ENCODE measurements at places on chromosomes 4 and X.

DNA sequence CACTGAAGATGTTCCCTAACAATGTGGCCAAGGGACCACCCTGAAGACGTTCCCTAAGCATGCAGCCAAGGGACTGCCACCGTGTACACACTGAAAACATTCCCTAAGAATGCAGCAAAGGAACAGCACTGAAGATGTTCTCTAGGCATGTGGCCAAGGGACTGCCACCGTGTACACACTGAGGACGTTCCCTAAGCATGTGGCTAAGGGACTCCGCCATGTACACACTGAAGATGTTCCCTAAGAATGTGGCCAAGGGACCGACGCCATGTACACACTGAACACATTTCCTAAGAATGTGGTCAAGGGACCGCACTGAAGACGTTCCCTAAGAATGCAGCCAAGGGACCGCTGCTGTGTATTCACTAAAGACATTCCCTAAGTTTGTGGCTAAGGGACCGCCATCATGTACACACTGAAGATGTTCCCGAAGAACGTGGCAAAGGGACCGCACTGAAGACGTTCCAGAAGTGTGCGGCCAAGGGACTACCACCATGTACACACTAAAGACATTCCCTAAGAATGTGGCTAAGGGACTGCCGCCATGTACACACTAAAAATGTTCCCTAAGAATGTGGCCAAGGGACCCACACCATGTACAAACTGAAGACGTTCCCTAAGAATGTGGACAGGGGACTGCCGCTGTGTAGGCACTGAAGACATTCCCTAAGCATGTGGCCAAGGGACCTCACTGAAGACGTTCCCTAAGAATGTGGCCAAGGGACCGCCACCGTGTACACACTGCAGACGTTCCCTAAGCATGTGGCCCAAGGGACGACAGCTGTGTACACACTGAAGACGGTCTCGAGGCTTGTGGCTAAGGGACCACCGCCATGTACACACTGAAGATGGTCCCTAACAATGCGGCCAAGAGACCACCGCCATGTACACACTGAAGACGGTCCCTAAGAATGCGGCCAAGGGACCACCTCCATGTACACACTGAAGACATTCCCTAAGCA, 54.8 kb downstream of the DHRSX start:
- no peak for DNase-seq

- DNase-seq: no peak
Measured at GRCh38 chr4:145804116-145804515, 124.2 kb downstream of the C4orf51 start.

DNA sequence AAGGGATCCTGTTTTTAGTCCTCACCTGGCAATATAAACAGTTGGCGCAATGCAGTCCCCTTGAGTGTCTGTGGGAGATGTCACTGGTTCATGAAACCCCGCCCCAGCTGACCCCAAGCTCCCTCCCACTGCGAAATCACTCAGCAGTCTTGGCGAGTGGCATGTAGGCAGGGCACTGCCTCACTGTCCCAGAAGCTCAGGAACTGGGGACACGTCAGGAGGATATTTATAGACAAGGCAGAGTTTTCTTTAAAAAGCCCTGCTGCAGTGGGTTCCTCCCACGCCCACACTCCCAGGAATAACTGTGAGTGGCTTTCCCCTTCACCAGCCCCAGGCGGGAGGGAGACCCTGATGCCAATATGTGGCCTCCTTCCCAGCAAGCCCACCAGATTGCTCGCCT, 44.3 kb upstream of the PPP2R2C start:
- DNase-seq: no peak

DNA sequence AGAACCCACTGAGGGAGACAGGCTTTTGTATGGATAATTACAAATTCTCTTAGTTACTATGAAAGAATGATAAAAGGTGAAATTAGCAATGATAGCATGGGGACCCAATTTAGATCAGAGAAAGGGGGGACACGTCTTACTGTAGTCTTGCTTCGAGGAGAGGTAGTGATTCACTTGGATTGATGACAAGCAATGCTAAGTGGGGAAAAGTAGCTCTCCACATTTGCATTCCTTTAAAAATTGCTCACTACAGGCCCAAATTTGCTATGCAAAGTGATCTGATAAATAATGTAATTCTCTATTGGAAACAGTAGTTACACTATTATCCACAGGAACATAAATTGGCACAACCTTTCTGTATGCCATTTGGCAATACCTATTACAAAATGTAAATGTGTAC, 42.5 kb upstream of the MAP3K15 start:
- DNase-seq: no peak

GRCh38 chrX:148741441-148741840, 241.0 kb downstream of the AFF2 start:
- no peak for DNase-seq

- no peak for DNase-seq
Measured at GRCh38 chr4:185020863-185021761, 2.8 kb downstream of the HELT start.

DNA sequence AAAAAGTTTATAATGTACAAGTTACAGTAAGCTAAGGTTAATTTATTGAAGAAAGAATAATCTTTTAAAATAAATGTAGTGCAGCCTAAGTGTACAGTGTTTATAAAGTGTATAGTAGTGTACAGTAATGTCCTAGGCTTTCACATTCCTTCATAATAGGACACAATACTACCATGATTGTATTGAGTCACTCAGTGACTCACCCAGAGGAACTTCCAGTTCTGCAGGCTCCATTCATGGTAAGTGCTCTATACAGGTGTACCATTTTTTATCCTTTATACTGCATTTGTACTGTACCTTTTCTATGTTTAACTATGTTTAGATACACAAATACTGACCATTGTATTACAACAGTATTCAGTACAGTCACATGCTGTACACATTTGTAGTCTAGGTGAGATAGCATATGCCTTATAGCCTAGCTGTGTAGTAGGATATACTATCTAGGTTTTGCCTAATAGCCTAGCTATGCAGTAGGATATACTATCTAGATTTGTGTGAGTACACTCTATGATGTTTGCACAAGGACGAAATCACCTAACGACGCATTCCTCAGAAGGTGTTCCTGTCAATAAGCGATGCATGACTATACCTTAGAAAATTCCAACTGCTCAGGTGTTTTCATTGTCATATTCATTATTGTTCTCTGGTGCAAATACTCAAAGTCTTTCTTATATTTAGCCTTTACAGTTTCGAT, 5.5 kb upstream of the TMEM255A start:
- no peak for DNase-seq

GRCh38 chrX:124940531-124940930, 379.1 kb upstream of the TEX13C start:
- no peak for DNase-seq

- DNase-seq: peak; percentile 87
Measured at GRCh38 chr4:113761620-113762185, at the start of gene CAMK2D. CAMK2D (minus strand) TSS chr4:113761738; CDS start chr4:113761068, 670 bp downstream.

DNA sequence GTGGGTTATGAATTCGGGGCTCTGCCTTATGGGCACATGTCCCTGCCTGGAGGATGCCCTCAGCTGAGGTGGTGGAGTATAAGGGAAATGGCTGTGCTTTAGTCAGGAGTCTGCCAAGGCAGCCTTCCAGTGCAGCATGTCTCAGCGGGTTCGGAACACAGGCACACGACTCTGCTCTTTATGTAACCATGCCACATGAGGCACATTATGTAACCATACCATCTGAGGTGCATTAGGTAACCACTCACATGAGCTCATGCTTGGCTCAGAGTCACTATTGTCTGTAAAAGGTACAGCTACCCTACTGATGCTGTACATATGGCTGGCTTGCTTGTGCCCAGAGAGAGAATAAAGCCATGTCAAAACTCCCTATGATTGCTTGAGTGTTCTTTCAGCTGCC, 723.6 kb downstream of the TRAM1L1 start:
- DNase-seq: no peak

DNA sequence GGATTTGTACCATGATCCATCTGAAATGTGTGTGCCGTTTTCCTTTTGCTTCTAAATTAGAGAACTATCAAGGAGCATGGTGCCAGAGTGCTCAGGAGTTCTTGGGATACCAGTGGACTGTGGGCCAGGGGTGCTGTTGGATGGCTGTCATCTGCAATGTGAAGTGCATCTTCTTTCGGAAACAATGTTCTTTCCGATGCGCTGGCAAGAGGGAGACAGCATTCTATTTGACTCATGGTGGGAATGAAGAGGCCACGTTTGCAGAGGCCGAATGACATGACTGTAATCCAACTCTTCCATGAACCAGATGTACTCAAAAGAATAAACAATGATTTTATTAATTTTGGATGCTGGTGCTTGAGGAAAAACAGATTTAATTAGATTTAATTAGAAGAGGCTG, 45.5 kb downstream of the SORCS2 start:
- no peak for DNase-seq

DNA sequence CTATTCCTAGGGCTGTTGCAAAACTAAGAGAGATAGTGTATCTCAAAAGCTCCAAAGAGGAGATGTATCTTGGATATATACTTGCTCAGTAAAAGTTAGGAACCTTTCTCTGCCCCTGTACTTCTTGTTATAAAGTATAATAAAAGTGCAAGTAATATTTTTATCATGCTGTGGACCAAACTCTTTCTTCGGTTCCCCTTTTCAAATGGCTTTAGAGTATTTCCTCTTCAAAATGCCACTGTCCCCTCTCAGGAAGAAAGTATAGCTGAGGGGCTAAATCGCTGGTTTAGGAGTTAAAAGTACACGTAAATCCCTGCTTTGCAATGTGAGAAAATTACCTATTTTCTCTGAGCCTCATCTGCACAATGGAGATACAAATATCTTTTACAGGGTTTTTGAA, 169.1 kb upstream of the FTHL17 start:
- no peak for DNase-seq

DNA sequence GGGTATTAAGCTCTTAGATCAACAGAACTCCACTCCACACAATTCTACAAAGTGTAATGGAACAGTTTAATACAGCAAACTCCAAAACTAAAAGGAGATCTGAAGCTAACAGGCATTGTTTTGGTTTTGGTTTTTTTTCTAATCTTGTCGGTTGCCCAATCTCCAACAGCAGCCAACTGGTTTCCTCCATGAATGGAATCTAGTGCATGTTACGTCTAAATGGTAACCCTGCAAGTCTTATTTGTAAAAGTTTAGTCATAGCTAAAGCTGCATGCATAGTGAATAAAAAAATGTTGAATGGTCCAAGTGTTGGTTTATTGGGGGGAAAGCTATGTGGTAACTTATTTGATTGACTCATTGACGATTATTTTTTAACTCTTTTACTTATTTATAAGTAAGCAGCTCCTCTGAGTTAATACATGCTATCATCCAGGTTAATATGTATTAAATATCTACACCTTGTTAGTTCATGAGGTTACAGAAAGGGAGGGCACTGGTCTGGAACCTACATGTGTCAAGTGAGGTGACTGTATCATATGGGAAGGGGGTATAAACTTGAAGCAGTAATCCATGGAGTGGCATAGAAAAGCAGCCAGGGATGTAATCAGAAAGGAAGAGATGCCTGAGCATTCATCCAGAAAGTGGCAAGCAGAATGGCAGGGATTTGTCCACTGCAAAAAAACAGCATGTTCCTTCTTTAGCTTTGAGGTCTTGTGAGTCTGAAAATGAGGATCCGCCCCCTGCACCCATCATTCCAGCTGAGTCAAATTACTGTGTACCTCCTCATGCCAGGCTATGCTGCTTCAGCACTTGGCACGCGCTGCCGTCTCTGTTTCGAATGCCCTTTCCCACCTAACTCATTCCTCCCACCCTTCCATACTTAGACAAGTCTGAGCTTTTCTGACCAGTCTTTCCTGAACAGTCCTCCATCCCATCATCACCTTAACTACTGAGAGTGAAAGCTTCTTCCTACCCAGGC, 81.7 kb downstream of the PDGFC start:
- DNase-seq: no peak

DNA sequence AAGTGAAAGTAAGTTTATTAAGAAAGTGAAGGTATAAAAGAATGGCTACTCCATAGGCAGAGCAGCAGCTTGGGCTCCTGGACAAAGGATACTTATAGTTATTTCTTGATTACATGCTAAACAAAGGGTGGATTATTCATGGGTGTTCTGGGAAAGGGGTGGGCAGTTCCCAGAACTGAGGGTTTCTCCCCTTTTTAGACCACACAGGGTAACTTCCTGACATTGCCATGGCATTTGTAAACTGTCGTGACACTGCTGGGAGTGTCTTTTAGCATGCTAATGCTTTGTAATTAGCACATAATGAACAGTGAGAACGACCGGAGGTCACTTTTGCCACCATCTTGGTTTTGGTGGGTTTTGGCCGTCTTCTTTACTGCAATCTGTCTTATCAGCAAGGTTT, 557.6 kb downstream of the SPRY1 start:
- DNase-seq: no peak

DNA sequence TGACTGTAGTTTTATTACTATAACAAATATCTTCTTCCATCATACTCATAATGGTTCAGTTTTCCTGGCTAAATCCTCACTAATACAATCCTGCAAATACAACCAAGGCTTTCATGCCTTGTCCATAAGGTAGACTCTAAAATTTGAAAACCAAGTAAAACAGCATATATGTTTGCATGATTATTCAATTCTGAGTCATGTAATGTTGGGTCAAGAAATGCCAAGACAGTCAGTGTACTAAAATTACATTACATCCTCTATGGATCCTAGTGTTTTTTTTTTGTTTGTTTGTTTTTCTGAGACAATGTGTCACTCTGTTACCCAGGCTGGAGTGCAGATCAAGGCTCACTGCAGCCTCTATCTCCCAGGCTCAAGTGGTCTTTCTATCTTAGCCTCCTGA, 38.6 kb upstream of the TEX13D start:
- no peak for DNase-seq

- DNase-seq: no peak
Measured at GRCh38 chr4:13309751-13310150, 174.4 kb downstream of the RAB28 start.

DNA sequence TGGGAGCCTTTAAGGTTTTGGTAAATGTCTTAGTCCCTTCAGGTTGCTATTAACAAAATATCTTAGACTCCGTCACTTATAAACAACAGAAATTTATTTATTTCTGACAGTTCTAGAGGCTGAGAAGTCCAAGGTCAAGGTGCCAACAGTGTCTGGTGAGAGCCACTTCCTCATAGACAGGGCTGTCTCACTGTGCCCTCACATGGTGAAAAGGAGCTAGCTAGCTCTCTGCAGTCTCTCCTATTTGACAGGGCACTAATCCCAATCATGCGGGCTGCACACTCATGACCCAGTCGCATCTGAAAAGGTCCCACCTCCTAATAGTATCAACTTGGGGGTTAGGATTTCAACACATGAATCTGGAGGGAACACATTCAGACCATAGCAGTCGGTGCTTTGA, 63.4 kb upstream of the KLF3 start:
- no peak for DNase-seq

DNA sequence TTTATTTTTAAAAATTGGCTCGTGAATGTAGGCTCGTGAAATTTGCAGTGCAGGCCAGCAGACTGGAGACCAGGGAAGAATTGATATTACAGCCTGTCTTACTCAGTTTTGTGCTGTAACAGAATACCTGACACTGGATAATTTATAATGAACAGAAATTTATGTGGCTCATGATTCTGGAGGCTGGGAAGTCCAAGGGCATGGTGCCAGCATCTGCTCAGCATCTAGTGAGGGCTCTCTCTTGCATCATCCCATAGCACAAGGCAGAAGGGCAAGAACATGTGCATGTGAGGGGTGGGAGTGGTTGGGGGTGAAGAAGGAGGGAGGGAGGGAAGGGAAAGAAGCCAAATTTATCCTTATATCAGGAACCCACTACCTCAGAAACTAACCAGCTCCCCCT, 13.7 kb upstream of the CLTRN start:
- no peak for DNase-seq

Measured in activated naive CD4-positive, alpha-beta T cell treated with Interleukin-2 at 50 U/mL for 16 hours (primary cell).